ENCODE measurements at places on chromosomes 6 and 20.

- DNase-seq, result no peak
Measured at GRCh38 chr6:55818482-55818881, 56.9 kb downstream of the BMP5 start.

DNA sequence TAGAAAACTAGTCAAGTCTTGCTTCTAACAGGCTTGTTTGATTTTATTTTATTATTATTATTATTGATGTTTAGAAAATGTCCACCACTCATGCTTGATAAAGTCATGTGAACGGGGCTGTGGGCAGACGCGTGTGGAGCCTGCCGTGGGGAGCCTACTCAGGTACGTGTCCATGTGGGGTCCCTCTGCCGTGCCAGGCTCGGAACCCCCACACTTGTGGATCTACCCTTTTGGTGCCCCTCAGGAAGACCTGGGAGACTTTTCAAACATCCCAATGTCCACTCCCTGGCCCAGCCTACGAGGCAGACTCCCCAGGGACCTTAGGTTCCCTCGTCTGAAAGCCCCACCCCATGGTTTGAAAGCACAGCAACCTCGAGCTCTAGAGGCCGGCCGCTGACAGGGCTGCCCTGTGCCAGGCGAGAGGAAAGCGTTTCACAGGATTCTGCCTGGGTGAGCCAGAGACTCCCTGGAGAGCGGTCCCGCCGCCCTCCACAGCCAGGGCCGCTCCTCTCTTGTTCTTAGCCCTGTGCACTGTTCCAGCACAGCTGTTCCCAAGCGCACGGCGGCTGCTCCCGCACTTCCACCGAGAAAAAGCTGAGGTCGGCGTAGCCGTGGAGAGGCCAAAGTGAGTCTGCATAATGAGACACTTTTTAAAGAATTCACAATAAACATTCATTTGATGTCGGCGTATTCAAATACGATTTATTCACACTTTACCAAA lies 249.7 kb downstream of the TTLL2 start:
- no peak for DNase-seq

DNA sequence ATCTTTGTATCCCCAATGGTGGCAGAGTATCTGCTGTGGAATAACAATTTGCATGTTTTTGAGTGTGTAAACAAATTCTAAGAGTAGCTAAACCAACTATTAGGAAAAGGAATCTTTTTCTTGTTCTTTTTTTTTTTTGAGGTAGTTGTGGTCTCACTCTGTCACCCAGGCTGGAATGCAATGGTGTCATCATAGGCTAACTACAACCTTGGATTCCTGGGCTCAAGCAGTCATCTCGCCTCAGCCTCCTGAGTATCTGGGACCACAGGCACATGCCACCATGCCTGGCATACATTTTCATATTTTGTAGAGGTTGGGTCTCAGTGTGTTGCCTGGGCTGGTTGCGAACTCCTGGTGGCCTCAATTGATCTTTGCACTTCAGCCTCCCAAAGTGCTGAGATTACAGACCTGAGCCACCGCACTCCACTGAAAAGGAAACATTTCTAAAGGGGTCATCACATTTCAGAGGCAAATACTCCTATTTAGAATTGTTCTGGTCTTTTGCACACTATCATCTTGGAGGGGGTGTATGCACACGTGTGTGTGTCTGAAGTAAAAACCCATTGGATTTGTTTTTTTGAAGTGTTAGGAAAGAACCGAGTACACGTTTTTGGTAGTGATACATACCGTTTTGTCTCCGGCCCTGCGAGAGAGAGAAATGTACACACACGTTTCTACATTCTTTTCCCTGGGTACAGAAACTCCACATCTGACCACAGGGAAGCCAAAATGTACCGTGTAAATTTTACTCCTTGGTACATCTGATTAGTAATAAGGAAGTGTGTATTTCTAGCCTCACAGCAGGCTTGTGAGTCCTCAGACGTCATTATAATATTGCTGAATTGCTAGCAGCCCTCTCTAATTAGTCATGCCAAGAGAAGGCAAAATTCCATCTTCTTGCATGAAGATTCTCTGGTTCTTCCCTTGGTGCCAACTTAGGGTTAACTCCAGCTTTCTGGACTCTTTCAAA lies 183.6 kb downstream of the JARID2 start:
- no peak for DNase-seq

DNA sequence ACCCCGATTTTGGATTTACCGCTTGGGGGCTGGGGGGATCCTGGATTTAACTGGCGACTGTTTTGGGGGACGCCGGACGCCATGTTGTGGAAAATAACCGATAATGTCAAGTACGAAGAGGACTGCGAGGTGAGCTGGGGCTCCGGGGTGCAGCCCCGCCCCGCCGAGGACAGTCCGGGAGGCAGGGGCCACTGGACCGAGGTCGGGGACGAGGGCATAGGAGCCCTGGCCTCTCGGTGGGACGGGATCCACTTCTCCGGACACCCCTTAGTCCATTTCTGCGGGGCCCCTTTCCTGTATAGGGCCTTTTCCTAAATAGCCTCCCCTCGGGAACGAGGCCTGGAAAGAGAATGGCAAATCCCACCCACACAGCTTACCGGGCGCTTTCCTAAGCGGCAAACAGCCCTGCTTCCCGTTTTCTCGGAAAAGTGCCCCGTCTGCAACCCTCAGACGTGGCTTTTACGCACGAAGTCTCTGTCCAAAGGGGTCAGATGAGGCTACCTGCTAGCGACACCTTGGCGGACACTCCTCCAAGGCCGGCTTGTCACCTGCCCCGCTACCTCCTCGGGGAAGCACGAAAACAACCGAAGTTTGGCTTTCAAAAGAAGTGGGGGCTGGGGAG lies 469 bp downstream of the TFAP2C start:
- DNase-seq, result no peak

DNA sequence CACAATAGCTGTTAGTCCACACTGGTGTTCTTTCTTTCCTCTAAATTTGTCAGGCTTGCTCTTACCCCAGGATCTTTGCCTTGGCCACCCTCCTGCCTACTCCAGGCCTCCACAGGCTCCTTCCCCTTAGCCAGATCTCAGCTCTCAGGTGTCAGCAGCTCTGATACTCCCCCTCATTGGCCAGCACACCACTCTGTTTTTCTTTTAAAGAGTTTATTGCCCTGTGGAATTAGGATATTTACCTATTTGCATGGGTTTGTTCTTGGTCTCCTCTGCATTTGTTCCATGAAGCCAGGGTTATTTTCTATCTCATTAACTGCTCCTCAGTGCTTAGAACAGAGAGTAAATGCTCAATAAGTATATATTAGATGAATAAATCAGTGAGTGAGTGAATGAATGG lies 36.8 kb downstream of the GCNT2 start:
- DNase-seq, result peak; percentile 5

GRCh38 chr20:47606414-47606982 lies 104.8 kb downstream of the NCOA3 start:
- no peak for DNase-seq

- DNase-seq, result no peak
Measured at GRCh38 chr6:8738951-8739350, 303.6 kb upstream of the SLC35B3 start.

- no peak for DNase-seq
Measured at GRCh38 chr20:50272724-50273446, 82.3 kb downstream of the CEBPB start.

DNA sequence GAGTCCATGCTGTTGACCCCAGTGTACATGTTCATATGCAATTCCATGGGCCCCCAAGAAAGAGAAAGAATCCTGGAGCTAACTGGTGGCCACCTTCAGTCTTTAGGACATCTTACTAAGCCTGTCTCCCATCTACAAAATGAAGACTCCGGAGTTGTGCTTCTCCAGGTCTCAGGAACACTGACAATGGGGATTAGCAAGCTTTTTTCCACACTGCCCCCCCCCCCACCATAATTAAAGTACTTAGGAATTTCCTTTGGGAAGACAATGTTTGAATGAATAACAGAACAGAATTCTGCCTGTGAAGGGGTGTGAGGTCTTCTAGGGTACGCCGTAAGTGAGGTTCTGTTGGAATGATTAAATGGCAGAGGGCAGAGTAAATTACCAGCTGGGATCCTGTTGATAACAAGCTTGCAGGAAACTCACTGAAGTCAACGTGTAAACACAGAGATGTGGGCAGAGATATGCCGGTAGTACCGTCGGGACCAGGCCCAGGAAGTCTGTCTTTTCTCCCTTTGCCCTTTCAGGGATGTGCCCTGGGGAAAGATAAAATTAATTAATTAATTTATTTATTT lies 63.1 kb downstream of the ANKRD6 start:
- no peak for DNase-seq

GRCh38 chr20:62367136-62367632 lies at the start of gene LAMA5:
Gene LAMA5, minus strand, starts transcription at chr20:62367312. Its CDS starts 67 bp downstream, at chr20:62367245.
- no peak for DNase-seq

DNA sequence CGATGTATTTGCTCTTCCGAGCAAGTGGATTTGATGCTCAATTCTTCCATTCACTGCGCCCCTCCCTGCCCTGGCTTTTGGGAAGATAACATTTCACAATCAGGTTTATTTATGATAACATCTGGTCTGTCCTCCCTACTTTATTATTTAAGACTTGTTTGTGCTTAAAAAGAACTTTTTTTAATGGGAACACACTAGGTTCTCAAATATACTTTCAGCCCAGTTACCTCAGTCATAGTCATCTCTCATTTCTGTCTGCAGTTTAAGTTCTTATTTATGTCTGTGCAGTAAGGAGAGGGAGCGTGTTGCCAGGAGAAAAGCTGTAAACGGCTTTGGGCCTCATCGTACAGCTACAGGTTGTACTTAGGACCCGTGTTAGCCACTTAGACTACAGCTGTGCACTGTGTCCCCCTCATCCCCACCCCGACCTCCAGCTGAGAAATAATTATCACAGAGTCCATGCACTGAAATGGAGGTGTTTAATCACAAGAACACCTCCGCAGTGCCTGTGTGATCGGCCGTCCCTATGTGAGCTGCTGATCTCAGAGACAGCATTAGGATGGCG lies 99.3 kb downstream of the RPP40 start:
- no peak for DNase-seq

GRCh38 chr6:34490390-34491090 lies 24.7 kb downstream of the PACSIN1 start:
- no peak for DNase-seq

- DNase-seq, result no peak
Measured at GRCh38 chr6:3290931-3291211, 32.1 kb downstream of the PSMG4 start.

DNA sequence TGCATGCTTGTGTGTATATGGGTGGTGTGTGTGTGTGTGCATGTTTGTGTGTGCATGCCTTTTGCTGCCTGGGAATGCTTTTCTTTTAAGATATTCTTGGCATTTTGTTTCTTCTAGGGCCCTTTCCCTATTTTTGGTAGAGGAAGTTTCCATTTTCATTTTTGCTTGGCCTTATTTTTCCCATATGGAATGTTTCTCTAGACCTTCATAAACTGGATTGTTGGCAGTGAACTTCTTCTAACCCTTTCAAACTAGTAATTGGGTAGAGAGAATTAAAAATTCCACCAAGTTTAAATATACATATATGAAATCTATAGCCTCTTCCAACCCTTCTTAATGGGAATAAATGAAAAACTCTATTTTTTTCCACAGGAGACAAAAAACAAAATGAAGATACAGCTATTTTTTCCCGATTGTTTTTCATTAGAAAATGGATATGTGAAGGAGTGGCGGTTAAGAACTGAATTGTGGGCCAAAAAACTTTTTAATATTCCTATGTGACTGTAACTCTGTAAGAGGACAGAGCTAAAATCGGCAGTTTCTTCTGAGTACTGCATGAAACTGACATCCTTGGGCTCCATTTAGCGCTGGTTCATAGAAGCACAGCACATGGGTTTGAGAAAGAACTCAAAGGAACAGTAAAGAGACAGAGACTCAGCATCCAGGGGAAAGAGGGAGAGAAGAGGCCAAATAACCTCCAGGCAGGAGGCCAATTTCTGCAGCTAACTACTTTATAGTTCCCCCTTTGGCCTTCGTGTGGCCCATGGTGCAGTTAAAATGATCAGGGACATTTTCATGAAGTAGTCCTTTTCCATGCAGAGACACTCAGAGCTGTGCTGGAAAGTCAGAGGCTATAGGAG lies 102.1 kb downstream of the TMEM170B start:
- DNase-seq, result no peak

- DNase-seq, result no peak
Measured at GRCh38 chr6:39836606-39837005, 44.4 kb downstream of the DAAM2 start.

DNA sequence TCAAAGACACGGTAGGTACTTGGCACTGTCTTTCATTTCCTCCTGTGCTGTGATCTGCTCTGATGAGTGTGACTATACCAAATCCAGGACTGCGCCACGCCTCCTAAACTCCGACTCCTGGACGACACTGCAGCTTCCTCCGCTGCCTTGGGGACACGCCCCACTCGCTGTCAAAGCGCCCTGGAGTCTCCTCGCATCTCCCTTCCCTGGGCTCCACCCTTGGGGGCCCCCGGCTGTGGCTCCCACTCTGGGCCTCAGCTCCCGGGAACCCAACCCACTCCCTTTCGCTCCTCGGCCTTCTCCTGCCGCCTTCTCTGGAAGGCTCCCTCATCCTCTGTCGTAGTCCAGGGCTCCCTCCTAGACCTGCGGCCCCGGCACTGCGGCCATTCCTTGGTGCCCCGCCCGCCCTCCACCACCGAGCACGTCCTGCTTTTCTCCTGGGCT lies 61.2 kb downstream of the RSPH3 start:
- DNase-seq, result no peak

GRCh38 chr20:34037121-34037520 lies 43.4 kb downstream of the RALY start:
- no peak for DNase-seq

- DNase-seq, result no peak
Measured at GRCh38 chr20:47847884-47848485, 62.7 kb upstream of the SULF2 start.
